ENCODE measurements at places on chromosomes 6 and 20.
A peak's percentile ranks its signal among the peaks of the same experiment; 100 is the strongest.

- no peak for DNase-seq
These were observed 2.8 kb upstream of the MYO6 start for GRCh38 chr6:75746221-75746620.

GRCh38 chr6:107021446-107022185 lies 6.4 kb upstream of the MTRES1 start:
- DNase-seq = no peak

DNA sequence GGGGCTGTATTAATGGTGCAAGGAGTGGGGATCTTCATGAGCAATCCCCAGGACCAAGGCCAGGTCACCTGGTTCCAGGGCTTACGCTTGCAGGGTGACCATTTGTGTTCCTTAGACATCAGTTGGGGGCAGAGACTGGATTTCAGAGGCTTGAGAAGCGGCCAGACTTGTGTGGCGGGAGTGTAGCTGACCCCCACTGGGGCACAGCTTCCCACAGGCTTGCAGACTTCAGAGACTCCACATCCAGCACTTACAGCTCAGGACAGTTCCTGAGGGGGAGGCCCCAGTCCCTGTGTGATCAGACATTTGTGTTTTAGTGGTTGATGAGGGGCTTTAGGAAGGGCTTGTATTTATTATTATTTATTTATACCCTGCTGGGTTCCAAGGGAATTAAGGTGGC lies 15.3 kb downstream of the TJAP1 start:
- no peak for DNase-seq

DNA sequence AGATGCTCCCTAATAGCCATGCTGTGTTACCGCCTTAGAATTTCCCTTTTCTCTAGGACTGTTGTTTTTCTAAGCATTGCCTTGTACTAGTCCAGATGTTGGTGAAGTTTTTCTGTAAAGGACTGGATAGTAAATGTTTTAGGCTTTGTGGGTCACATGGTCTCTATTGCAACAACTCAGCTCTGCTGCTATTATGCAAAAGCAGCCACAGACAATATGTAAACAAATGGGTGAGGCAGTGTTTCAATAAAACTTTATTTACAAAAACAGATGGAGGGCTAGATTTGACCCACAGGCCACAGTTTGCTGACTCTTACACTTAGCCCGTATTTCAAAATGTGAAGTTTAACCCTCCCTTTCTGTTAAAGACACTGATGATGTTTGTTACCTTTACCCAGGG lies 207.6 kb upstream of the MYLIP start:
- no peak for DNase-seq

DNA sequence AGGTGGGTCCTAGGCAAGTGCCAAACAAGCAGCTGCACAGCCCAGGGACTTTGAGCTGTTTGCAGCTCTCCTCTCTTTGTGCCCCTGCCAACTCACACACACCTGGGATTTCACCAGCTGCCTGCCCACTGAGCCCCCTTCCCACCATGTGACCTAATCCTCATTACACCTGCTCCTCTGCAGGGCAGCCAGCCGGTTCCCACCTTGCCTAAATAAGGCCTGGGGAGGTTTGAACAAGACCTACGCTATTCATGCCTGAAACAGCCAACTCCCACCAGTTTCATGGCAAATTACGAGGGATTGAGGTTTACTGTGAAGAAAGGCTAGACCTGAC lies 92.6 kb upstream of the SOX4 start:
- peak; percentile 62 for DNase-seq

GRCh38 chr6:24664046-24664987 lies 2.4 kb downstream of the TDP2 start:
- no peak for DNase-seq

DNA sequence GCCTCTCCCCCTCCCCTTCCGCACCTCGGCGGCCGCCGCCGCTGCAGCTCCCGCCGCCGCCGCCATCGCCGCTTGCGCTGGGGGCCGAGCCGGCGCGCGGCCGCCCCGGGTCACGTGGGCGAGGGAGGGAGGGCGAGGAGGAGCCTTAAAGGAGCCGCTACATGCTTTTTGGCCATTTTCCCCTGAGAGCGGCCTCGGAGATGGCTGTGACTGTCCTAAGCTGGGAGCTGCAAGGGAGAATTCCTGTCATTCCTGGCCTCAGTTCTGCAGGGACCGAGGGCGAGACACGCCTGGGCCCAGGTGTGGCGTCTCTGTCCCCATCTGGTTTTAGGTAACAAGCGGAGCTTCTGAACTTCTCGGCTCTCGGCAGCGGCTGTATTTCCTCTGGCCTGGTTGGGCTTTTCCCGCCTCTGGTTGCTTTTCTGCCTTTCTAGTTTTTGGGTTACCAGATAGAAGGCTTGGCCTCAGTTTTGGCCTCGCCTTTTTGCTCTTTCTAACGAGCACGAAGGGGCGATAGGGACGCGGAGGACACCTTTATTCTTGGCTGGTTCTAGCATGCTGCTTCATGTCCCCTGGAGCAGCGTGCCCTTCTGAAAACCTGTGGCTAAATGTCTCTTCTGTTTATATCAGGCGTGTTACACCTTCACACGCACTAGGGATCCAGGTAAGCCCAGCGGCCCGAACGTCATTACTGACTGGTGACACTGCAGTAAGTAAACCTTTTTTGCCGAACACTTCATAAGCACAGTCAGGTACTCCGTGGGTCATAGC lies at the start of gene EHMT2:
Gene EHMT2, minus strand, starts transcription at position 87 of the 771 bp plus-strand sequence. Its CDS starts 21 bp downstream, at position 66.
- peak; percentile 5 for DNase-seq

DNA sequence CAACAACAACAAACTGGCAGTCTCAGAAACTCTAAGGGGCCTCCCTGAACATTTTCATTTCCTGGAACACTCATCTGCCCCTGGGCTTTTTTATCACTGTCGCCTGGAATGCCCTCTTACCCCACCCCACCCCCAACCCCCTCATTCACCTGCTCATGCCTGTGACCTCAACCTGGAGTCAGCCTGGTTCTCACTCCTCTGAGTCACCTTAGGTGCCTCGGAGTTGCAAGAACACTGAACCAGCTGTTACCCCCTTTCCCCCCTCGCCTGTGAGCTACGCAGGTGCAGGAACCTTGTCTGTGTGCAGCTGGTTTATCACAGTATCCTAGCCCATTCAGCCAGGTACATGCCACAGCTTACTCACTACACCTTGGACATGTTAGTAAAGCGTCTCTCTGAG lies 12.8 kb upstream of the SNAI1 start:
- no peak for DNase-seq
